ENCODE measurements at places on chromosomes 12 and 14. TPM values are rescaled to one million over a fixed set of nuclear protein-coding genes. Genes with fewer than 3 reads are reported as not detected.

The L2HGDH gene
- total RNA-seq: 18.3 TPM

The HNF1A gene
- not detected for total RNA-seq

The TMTC1 gene
- total RNA-seq: 17.1 TPM

The RNASE1 gene
- total RNA-seq: 12.2 TPM

The MOAP1 gene
- 80.7 TPM for total RNA-seq

The VSX2 gene
- not detected for total RNA-seq

The GPX2 gene
- not detected for total RNA-seq

The TSPAN19 gene
- total RNA-seq: not detected

The TIMELESS gene
- total RNA-seq: 2.9 TPM

The MYBPC1 gene
- total RNA-seq: 2.4 TPM

The RERG gene
- 1.6 TPM for total RNA-seq

The LMO3 gene
- total RNA-seq: 1,227 TPM

The CCNB1IP1 gene
- total RNA-seq: 86.0 TPM

GRCh38 chr14:29462772-29463171 is 464.9 kb downstream of the PRKD1 start:
- DNase-seq: no peak

DNA sequence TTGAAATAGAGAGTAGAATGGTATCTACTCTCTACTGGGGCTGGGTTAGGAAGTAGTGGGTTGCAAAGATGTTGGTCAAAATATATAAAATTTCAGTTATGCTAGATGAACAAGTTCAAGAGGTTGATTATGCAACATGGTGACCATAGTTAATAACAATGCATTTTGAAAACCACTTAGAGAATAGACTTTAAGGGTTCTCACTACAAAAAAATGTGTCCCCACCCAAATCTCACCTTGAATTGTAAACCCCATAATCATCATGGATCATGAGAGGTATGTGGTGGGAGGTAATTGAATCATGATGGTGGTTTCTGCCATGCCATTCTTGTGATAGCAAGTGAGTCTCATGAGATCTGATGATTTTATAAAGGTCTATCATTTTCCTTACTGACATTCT is 94.0 kb downstream of the C12orf50 start:
- no peak for DNase-seq

DNA sequence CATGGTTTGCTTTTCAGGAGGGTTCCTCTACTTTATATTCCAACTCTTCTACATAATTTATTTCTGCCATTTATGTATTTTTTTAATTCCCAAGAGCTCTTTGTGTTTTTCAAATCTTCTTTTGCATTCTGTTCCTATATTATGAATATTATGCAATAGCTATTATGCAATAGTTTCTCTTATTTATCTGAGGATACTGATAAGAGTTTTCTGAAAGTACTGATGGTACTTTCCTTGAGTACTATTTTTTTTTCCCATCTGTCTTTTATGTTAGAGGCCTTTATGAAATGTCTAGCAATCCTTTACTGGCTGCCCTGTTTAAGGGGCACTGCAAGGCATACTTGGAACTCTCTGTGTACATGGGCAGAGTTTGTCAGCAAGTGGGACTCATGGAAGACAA is 93.4 kb downstream of the SLC41A2 start:
- no peak for DNase-seq

GRCh38 chr12:47947341-47947740 is 16.1 kb upstream of the TMEM106C start:
- no peak for DNase-seq

DNA sequence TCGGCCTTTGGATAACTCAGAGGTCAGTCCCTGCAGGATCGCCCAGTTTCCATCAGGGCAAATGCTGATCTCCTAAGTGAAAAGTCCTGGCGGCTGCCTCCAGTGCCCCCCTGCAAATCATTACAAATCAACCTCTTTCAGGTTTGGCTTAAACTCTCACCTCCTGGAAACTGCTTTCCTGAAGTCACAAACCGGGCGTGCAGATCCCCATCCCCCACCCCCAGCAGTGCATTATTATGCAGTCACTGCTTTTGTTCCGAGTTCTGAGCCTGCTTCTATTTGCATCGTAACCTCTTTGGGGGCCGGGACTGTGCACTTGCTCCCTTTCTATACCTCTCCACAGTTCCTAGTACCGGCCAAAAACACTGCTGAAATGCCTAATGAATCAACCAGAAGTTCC is at the start of gene USP44:
USP44 (minus strand) TSS at position 172 of the 400 bp plus-strand sequence. CDS start 17,220 bp downstream, outside the sequence.
- no peak for DNase-seq

GRCh38 chr14:104554608-104555429 is 24.7 kb upstream of the C14orf180 start:
- DNase-seq: no peak

GRCh38 chr12:124681779-124682391 is 114.5 kb upstream of the NCOR2 start:
- no peak for DNase-seq

DNA sequence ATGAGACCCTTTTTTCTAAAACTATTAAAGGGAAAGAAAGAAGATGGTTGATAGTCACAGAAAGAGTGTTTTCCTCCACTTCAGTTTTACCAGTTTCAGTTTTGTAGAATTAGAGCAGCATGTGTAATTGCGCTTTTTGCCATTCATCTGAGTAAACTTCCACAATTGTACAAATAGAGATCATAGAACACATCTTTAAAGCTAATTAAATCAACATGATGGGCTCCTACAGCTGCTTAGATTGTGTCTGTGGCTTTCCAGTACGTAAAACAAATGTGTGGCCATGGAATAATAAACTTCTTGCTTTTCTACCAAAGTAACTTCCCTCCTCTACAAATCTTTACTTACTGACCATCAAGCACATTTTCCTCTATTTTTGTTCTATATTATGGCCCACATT is 84.2 kb upstream of the LRIG3 start:
- DNase-seq: no peak

DNA sequence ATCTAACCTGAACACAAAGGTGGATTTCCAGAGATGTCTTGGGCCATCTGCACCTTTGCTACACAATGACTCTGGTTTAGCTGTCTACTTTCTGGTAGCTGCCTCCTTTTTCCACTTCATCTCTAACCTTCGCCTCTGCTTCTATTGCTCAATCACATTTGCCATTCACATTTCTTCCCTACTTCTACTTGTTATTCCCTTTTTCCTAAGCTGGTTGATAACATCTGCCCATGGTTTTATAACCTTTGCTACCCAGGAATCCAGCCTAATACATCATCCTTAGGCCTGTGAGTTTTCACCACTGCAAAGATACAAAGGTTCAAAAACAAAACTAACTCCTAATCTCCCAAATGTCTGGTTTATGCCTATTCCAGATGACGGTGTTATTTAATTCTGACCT is 13.2 kb downstream of the SPPL3 start:
- DNase-seq: no peak

DNA sequence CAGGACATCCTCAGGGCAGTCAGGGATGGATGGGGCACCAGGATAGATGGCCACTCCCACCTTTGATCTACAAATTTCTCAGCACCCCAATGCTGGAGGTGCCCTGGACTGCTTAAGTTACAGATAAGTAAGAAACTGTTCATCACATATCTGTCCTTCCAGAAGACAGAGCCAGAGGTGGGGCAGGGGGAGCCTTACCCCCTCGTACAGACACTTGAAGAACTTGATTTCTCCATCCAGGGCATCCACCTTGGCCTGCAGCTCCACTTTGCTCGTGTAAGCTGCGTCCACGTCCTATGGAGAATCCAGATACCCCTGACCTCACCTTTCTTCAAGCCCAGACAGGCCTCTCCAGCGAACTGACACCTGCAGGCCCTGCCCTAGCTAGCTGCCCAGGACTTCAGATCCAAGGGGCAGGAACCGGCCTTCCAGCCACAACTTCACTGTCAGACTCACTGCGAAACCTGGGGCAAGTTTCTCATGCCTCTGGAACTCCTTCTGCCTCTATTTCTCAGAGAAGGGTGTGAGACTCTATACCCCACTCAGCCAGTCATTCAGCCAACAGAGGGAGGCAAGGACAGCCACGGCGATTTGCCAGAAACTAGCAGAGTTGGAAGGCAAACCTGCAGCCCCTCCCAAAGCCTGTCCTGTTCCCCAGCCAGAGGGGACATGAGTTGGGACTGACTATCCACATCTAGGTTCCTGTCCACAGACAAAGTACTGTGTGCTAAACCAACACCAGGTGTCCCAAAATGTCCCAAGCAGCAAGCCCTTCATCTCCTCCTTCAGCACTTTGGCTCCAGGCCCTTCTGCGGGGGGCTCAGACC is 3.8 kb downstream of the KRT73 start:
- DNase-seq: no peak

DNA sequence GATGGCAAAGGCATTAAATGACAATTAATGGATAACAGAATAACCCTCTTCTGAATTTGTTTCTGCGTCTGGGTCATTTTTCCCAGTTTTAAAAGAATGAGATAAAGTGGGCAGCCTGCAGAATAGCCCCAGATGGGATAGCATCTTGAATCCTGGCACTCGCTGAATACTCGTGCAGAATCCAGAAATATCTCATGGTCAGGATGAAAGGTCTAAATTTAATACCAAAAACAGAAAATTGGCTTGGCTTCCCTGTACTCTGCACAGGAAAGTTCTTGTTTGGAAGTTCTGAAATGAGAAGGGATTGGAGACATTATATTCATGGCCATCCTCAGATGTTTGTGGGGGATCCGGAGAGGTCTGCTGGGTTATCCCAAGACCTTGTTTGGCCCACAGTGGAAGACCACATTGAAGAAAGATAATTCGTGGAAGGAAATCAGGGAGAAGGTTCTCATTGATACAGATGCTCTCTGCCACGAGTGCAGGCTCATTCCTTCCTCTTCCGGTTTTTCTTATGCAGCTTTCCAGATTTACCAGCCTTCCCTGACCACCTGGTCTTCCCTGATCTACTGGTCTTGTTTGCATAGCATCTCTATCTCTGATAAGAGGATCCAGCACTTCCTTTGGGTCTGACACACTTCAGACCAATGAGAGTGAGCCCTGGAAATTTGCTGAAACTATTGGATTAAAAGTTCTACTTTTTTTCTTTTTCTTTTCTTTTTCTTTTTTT is 6.0 kb upstream of the IFT81 start:
- DNase-seq: no peak

DNA sequence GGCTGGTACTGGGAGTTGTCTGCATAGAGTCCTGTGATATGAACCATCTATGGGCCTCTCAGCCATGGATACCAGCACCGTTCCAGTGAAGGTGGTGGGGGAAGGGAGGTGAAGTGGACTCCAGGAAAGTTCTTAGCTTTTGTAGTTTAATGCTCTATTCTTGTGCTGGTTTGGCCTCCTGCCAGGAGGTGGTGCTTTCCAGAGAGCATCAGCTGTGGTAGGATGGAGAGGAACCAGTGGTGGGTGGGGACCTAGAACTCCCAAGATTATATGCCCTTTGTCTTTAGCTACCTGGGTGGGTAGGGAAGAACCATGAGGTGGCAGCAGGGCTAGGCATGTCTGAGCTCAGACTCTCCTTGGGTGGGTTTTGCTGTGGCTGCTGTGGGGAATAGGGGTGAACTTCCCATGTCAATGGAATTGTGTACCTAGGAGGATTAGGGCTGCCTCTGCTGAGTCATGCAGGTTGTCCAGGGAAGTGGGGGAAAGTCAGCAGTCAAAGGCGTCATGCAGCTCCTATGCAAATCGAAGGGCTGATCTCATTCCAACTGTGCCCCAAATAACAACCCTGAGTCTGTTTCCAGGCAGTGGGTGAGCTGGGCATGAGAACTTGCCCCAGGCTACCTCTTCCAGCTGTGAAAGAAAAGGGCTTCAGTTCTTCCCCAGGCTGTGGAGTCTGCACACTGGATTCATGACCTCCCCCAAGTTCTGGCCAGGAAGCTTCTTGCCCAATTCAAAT is 14.2 kb downstream of the GZMH start:
- DNase-seq: no peak

DNA sequence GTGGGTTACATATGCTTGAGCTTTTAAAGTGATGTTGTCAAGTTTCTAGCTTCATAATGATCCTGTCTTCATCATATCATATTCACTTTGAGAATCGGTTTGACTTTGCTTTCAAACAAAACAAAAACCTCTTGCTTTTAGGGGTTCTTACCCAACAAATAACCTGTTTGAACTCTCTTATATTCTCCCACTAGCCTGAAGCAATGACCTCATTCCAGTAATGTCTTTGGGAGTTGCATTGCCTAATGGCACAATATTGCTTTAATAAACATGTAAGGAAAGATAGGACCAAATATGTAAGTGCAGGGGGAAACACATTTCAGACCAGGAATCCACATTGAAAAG is 27.7 kb downstream of the WBP11 start:
- DNase-seq: no peak

GRCh38 chr12:64669270-64669842 is 59.1 kb downstream of the RASSF3 start:
- DNase-seq: no peak

GRCh38 chr12:26317942-26318575 is 122.7 kb downstream of the SSPN start:
- no peak for DNase-seq

DNA sequence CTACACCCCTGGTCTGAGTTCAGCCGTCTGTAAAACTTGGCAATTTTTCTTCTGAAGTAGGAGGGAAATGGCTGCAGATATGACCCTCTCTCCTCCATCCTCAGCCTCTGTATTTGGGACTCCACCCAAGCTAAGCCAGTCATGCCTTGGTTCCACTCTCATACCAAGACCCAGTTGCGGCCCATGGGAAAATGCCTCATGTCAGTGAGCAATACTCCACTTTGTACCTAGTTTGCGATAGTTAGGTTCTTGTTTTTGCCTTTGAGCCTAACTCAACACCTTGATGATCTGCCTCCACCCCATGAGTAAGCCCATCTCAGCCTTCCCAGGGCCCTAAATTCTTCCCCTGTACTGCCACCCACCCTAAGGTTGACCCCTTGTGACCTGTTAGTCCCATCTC is 143.4 kb downstream of the HMGA2 start:
- DNase-seq: no peak
